ENCODE measurements at places on chromosomes 3 and 15.

GRCh38 chr3:3305841-3306240 lies 126.3 kb upstream of the CRBN start:
- no peak for DNase-seq

DNA sequence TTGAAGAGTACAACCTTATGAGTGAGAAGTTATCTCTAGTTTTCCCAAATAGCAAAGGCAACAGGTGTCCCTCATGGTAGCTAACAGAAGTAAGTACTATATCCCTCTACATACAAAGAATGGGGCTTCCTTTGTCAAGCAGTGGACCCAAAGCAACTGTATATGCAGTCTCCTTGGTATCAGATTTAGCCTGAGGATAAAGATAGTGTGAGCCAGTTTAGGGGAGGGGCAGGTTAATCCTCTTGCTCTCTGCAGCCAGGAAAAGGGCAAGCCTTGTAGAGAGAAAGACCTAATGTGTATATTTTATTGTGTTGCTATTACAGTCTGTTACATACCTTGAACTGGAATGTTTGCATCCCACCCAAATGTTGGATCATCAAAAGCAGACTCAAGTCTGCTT lies 117.9 kb upstream of the COL8A1 start:
- DNase-seq: no peak

DNA sequence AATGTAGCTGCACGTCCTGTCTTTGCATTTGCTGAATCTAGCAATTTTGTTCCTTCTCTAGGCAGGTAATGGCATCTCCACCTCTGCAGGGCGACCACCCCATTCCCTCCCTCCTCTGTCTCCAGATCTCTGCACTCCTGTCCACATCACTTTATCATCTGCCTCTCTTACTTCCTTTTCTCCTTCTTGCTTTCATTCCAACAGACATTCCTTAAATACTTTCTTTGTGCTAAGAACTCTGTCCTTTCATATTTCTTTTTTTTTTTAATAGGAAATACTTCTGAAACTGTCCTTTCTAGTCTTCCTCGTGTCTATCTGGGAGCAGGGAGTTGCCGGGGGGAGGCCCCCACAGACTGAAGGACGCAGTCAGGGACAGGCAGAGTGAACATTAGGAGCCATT lies 7.2 kb downstream of the ITIH3 start:
- DNase-seq: no peak

DNA sequence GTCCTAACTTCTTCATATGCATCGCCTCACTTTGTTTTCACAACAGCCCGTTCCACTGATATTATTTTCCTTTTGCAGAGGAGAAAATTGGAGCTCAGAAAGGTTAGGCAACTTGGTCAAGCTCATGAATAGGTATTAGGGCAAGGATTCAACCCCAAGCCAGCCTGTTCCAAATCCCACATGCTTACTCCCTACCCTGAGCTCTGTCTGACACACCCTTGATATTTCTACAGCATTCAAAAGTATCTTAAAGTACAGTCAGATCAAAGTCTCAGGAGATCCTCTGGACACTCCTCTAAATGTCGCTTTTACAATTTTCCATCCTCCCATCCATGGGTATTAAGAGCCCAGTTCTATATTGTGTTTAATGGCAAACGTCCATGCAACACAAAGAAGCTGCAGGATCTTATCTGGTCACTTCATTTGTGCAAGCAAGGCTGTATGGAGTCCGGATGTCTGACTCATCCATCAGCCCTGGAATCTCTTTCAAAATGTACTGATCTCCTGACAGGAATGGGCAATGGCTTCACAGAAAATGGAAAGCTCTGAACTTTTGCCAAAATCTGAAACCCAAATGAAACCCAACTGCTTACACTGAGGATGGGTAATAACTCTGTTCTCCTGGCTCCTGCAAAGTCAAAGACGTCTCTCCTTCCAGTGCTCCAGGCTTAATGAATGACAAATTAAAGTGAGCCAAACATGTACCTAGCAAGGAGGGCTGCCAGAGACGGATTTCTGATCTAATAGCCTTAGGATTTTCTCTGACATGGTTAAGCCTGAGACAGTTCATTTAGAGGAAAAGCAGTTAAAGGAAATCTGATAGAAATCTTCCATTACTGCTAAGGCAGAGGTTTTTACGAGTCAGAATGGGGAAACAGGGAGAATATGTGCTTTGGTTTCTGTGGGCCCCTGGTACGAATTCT lies 230.9 kb upstream of the RORA start:
- DNase-seq: peak; percentile 33

- no peak for DNase-seq
Observed at GRCh38 chr3:78858174-78858573, 909.6 kb downstream of the ROBO1 start.

- no peak for DNase-seq
Observed at GRCh38 chr3:152392272-152392880, 123.6 kb downstream of the MBNL1 start.

DNA sequence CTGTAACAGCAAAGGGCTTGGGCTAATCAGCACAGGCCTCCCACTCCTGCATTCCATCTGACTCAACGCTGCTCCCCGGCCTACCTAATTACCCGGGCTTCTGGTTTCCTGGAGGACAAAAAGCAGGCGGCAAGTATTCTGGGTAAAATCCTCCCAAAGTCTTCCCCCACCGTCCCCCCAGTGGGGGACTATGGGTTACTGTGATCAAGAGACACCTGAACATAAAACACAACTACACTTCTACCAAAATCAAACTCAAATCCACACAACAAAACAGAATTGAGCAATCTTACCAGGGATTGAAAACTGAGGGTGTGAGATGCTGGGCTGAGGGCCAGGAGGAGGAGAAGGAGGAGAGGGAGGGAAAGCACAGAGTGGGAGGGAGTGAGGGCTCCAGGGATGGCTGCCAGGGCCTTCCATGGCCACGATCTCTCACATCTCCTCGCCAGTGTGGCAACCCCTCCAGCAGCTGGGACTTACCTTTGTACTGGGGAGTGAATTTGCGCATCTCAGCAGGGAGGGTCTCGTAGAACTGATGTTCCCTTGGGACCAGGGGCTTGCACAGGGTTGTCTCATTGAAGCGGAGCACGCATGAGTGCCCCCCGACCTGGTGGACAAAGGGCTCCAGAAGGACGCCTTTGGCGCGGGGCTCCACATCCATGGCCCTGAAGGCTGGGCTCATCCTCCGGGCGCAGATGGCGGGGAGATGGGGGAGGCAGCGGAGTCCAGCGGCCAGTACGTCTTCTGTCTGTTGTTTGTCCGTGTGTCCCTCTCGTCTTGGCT lies 9.1 kb upstream of the NCKIPSD start:
- no peak for DNase-seq

GRCh38 chr15:65805019-65805745 lies 13.1 kb upstream of the DENND4A start:
- DNase-seq: no peak

- DNase-seq: no peak
Observed at GRCh38 chr3:162612991-162613390, 1116.4 kb downstream of the OTOL1 start.

- DNase-seq: peak; percentile 64
Observed at GRCh38 chr3:104909721-104910120, 457.0 kb upstream of the ALCAM start.

DNA sequence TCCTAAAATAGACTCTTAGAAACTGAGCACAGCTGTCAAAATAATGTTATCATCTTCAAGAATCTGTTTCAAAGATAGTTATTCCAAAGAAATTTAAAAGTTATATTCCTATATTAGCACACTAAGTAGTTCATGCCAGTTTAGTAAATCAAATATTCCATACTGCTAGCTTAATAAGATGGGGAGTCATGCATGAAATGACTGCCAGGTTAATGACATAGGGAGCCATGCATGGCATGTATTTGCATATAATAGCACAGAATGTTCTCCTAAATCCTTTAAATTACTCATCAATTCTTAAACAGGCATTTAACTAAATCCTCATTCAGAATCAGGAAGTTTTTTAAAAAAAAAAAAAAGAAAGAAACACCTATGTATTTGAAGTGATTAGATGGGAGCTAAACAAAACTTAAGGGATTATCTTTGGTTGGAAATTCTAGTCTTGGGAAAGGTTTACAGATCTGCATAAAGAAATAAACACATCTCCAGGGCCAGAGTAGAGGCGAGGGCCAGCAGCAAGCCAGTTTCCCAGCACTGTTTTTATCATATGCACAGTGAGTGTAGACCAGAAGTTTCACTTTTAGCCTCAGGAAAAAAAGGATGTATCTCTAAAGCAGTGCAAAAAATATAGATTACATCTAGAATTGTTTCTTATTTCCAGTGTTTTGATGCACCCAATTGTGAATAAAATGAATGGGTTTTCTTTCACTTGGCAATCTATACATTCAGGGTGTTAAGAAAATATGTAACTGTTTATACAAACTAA lies 366.4 kb upstream of the AGTR1 start:
- DNase-seq: no peak

GRCh38 chr3:71369701-71370391 lies 213.7 kb downstream of the FOXP1 start:
- DNase-seq: no peak

DNA sequence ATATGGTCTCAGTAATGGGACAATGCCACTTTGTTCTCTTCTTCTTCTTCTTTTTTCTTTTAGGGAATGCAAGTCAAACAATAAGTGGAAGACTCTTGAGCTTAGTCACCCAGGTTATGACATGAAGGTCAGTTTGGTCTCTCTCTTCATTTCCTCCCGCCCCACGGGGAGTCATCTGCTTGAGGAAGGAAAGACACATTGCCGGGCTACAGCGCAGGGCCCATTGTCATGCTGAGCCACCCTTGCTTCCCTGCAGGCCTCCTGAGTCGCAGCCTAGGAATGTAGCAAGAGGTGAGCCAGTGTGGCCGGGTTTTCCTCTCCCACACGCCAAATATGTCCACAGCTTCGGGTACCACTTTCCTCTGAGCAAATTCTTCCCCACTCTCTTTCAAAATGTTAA lies 47.6 kb downstream of the RAP2B start:
- peak; percentile 97 for DNase-seq

DNA sequence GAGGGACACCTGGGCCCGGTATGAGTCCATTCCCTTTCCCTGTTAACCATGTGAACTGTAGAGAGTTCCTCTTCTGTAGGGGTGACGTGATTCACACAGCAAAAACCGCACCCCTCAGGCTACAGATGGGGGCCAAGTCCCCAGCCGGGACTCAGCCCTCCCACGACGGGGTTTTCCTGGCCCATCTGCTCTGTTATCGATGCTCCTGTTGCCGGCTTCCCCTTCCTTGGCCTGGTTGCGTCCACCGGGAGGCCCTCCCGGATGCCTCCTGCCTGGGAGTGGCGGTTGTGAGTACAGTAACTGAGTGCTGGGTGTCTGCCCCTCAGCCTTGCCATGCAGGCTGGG lies 817 bp upstream of the PLXNA1 start:
- DNase-seq: no peak

DNA sequence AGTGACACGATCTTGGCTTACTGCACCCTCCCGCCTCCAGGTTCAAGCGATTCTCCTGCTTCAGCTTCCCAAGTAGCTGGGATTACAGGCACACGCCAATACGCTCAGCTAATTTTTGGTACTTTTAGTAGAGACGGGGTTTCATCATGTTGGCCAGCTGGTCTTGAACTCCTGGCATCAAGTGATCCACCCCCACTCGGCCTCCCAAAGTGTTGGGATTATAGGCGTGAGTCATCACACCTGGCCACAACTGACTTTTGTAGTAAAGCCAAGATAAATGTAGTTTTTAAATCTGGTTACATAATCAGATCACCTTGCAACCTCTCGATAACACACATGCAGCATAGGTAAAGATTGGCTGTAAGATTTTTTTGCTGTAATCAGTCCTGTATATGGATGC lies 657.5 kb upstream of the DPPA4 start:
- no peak for DNase-seq

DNA sequence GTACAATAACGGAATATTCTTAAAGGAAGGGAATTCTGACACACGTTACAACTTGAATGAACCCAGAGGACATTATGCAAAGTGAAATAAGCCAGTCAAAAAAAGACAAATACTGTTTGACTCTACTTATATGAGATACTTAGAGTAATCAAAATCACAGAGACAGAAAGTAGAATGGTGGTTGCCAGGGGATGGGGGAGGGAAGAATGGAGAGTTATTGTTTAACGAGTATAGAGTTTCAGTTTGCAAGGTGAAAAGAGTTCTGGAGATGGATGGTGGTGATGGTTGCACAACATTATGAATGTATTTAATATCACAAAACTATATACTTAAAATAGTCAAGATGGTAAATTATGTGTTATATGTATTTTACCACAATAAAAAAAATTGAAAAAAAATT lies 112.9 kb upstream of the ARHGEF3 start:
- DNase-seq: no peak

DNA sequence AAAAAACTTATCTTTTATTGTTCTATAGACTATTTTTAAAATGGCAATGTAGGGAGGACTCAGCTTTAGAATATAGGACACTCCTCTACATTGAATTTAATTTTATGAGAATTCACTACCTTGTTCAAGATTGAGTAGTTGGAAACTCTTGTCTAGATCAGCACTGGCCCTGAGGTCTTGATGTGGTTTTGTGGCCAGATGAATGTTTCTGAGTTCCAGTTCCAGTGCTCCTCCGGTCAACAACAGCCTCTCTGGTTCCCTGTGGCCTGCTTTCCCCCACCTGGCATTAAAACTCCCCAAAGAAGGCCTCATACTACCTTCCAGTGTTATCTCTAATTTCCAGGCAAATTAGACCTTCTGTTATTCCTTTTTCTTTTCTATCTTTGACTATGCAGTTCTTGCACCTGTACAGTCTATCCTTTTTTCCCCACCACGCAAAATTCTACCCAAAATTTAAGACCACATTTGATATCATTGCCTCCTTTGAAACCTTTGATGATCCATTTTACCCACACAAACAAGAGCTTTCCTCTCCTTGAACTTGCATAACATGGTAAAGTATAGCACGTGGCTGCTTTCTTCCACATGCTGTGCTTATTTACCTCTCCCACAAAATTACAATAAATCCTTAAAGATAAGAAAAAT lies 9.6 kb upstream of the ANP32A start:
- no peak for DNase-seq

GRCh38 chr3:106255870-106256248 lies 387.0 kb upstream of the CBLB start:
- DNase-seq: no peak

DNA sequence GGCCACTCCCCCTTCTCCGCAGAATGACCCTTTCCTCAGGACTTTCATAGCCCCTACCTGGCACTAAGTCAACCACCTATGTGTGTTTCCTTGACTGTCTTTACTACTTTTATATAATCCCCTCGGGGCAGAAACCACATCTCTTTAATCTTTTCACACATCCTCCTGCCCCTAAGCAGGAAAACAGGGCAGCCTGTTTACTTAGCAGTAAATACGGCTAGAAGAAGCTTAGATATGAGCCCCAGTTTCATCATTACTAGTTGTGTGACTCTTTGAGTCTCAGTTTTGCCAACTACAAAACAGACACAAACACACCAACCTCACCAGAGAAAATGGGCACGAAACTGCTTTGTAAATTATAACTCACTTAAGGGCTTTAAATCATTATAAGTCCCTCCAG lies 98.3 kb downstream of the CYP19A1 start:
- DNase-seq: no peak
